Right kidney (tissue), 9 donors: ENCODE measurements at places on chromosomes 3 and 15.

GRCh38 chr15:52780172-52780980, 9.8 kb downstream of the ONECUT1 start:
- DNase-seq = peak; percentile 53

DNA sequence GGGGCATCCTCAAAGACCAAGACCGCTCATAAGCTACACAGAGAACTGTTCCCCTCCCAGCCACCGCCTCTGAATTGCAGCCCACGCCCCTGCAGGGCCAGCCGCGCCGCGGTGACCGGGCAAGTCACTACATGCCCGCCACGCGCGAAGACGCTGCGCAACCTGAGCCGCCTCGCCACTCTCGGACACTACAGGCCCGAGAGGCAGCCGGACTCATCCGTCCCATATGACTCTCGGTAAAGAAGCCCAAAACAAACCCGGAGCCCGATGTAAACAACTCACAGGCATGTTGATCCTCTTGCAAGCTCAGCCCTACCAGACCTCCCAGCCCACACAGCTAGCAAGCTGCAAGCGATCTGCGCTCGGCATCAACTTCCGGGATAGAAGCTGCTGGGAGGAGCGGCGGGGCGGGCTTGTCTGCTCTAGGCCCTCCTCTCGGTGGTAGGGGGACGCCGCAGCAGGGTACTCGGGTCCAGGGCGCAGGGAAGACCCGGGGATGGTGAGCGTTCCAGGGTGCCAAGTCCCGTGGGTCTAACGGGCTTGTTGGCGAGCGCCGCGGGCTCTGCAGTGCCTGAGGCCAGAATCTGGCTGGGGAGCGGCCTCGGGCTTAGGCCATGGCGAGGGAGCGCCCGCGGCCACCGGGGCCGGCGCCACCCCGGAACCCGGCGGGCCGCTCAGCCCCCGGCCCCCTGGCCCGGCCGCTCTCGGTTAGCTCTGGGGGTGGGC, at the start of gene RPS27L:
RPS27L (minus strand) TSS at position 360 of the 726 bp plus-strand sequence; CDS start at position 288, 72 bp downstream.
- peak; percentile 99 for DNase-seq

DNA sequence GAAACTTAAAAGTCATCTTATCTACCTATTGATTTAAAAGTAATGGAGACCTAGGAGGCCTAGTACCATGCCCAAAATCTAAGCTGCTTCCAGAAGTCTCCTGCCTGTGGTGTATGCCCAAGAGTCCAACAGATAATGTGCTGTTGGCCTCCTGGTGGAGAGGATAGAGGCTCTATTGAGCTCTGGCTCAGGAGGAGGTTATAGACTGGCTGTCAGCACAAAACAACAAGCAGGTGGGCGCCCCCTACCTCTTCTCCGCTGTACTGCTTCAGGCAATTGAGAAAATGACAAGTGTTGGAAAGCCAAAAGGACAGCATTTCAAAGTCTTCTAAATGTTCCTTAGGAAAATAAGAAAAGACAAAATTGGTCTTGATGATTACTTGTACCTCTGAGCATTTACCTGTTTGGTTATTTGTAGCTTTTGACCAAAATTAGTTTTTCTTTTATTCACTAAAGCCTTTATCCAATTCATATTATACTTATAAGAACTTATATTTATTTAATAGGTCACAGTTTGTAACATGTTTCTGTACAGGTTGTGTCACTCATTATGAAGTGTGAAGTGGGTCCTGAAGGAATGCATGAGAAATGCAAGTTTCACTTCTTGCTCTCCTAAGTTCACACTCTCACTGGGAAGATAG, 17.2 kb upstream of the GNB5 start:
- DNase-seq = no peak

DNA sequence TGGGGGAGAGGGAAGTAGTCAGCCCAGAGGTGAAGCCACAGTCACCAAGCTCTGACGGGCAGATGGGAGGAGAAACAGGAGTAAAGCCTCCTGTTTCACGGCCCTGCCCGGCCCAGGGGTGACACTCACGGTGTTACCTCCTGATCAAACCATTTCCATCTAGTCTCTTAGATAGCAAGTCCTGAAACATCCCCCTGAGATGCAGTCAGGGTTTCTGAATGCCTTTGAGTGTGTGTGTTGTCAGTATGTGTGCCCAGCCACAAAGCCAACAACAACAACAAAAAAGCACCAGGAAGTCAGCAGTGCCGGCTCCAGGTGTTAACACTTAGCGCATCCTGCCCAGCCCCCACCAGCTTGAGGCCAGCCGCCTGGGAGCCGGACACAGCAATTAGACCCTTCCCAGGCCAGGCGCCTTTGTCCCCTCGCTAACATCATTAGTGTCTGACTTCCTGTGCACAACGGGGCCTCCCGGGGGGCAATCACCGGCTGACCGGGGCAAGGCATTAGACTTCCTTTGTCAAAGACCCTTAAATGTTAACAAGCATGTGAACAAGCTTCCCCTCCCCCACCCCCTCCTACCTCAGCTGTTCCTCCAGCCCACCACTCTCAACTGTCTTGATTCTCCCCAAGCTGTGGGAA, 34.5 kb downstream of the IL17RD start:
- DNase-seq = peak; percentile 72

DNA sequence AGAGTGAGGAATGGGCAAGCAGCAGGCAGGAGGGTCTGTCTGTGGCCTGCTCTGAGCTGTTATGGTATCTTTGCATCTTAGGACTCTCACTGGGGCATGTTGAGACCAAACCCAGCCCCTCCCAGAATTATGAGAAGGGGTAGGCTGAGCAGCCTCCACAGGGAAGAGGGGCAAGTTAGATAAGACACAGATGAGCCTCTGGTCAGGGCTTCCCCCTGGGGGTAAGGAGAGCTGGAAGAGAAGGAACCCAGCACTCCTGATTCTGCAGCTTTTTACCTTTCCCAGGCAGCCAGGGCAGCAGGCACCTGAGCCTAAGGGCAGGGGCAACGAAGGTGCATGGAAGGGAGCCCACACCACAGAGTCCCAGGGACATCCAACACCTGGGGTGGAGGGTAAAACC, 19.3 kb downstream of the DUOX1 start:
- DNase-seq = no peak
